Ureter (tissue), 1 donor: ENCODE measurements at places on chromosomes 1 and 21.

GRCh38 chr1:182101415-182102042 is 40.0 kb upstream of the ZNF648 start:
- DNase-seq, result peak; percentile 79

- DNase-seq, result no peak
Measured at GRCh38 chr1:184494929-184495328, 108.1 kb downstream of the C1orf21 start.

DNA sequence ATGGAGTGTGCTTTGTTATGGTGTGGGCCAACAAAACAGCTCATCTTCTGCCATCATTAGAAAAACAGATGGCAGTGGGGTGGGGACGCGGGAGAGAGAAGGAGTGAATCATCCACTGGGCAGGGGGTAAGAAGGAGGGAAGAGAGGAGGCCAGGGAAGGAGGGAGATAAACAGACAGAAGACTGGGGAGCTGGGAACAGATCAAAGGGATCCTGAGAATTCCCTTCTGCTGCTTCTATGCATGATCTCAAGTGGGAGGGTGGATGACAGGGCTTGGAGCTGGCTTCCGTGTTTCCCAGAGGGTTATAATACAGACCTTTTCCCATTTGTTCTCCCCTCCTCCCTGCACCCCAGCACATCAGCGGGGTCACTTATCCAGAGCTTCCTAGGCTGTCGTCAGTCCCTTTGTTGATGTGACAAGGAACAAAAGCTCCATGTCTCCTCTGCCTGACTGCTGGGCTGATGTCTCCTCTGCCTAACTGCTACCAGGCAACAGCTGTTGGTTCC is 338.6 kb downstream of the PAPPA2 start:
- DNase-seq, result peak; percentile 43

- DNase-seq, result no peak
Measured at GRCh38 chr1:28862571-28863403, 50.8 kb downstream of the OPRD1 start.

- peak; percentile 53 for DNase-seq
Measured at GRCh38 chr1:38512789-38513188, 346.8 kb downstream of the RRAGC start.

- no peak for DNase-seq
Measured at GRCh38 chr1:110112143-110112542, at the start of gene UBL4B. Gene UBL4B (plus strand): TSS chr1:110112443. CDS start chr1:110112535, 92 bp downstream.

DNA sequence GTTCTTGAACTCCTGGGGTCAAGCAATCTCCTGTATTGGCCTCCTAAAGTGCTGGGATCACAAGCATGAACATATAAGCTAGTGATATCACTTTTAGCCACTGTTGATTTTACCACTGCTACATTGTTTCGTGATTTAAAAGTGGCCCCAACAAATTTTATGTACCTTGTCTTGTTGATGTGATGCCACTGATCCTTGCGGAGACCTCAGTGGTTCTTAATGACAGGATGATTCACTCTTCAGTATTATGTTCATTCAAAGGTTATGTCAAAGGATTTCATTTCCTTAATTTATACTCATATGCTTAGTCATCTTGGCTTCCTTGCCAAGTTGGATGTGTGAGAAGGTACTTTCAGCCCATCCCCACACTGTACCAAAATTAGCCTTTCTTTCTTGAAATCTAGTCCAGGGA is 12.1 kb downstream of the PRKACB start:
- no peak for DNase-seq

DNA sequence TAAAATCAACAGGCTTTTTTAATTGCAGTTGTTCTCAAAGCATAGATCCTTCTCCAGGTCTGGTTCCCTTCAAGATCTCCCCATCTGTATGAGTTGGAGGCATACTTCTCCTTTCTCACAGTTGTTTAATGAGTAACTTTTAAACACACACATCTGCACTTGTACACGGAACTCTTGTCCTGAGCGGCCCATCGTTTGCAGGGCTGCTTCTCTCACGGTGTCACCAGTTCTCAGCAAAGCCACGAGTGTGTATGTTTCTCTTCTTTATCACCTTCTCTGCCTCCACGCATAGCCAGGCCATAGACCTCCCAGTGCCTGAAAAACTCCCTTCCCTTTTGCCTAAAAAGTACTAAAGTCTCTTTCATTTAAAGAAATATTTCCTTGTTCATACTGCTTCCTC is 68.7 kb upstream of the ROR1 start:
- DNase-seq, result no peak

GRCh38 chr1:206495493-206496046 is 11.8 kb upstream of the RASSF5 start:
- no peak for DNase-seq

- DNase-seq, result no peak
Measured at GRCh38 chr1:66478116-66478515, 55.8 kb upstream of the SGIP1 start.

- peak; percentile 76 for DNase-seq
Measured at GRCh38 chr1:68321084-68321685, 88.9 kb upstream of the WLS start.

DNA sequence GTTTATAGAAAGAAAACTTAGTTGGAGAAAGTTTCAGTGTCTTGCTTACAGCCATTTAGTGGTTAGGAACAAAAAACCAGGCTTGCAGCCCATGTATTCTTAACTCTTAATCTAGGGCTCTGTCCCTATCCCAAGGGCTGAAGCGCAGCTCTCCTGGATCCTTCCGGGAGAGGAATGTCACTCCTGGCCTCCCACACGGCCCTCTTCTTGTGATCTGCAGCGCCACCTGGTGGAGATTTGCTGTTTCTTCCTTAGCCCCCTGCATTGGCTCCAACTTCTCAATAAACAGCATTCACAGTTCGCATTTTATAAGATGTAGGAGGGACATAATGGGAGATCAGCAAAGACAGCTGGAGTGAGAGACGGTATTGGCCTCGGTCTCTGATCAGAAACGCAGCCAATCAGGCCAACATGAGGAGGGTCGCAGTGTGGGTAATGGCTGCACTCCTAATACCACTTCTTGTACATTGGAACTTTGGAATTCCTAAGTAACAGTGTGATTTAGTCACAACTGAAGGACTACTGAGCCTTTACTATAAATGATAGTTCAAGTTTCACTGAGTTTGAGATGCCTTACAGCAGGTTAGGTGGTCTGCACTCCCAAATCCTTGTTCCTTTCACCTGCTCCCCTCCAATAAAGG is 283.4 kb downstream of the ASTN1 start:
- DNase-seq, result peak; percentile 68

GRCh38 chr1:97424209-97424608 is 496.6 kb downstream of the DPYD start:
- no peak for DNase-seq

GRCh38 chr1:17485281-17485680 is 45.8 kb upstream of the RCC2 start:
- no peak for DNase-seq

DNA sequence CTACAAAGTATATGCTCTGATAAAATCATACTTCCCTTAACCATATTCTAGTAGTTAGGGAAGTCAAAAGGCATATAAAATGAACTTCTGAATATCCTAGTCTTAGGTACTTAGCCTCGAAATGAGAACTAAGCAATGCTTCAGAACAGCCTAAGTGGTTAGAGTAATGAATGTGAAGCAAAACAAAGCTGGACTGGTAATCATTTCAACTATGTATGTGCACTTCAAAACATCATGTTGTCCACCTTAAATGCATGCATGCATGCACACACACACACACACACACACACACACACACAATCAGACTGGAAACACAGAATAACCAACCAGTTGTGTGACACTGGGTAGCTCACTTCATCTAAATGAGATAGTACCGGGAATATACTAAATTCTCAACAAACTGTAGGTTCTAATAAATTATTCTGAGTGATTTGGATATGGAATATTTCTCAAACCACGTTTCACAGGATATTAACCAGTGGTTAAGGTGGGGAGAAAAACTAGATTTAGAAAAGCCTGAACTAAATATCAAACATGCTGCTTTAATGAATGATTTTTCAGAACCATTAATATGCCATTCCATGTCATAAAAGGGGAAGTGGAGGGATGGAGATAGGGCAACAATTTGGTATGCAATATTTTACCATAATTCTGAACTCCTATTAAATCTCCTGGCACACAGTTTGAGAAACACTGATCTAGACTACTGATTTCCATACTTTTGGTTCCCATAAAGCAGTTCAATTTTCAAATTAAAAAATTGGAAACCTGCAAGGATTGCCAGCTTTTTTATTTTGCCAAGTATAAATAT is 19.5 kb downstream of the RNF115 start:
- DNase-seq, result no peak

DNA sequence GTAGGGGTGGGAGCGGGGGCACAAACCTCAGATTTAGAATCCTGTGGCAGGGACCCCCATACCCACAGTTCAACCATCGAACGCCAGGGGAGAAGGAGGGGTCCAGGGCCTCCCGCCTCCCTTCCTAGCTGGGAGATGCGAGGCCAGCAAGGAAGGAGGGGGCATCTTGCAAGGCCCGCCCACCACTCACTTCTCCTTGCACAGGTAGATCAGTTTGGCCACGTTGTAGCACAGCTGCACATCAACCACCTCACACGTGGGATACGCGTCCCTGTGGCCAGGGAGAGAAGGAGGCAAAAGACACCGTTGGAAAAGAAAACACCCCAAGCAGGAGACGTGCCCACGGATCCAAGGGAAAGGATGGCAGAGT is 19.6 kb downstream of the TMEM63A start:
- no peak for DNase-seq

DNA sequence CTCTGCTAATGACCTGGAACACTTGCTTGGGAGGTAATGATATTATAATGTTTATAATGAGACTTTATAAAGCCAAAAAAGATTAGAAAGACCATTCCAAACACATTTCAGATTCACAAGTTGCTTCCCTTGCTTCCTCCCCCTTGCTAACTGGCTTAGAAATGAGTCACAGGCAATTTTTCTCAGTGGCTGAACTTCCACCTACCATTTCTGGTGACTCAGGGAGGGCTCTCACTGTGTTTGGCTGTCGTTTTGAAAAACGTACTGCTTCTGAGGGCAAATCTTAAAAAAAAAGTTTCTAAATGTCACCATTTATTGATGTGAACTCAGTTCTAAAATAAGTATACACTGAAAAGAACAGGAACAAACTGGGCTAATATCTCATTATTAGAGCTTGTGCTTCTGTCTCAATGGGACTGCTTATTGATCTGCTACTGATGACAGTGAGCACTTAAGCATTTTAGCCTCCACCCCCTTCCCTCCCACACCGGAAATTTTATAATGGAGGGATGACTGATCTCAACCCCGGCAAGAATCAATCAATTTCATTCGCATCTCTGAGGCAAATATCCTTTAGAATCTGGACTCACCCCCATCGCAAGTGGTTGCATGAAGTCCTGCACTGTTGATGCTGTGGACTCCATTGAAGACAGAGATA is 278.3 kb downstream of the KCTD3 start:
- no peak for DNase-seq

GRCh38 chr1:7642418-7642704 is 128.7 kb upstream of the VAMP3 start:
- DNase-seq, result no peak

GRCh38 chr1:17819129-17819802 is 64.1 kb downstream of the ACTL8 start:
- DNase-seq, result no peak

DNA sequence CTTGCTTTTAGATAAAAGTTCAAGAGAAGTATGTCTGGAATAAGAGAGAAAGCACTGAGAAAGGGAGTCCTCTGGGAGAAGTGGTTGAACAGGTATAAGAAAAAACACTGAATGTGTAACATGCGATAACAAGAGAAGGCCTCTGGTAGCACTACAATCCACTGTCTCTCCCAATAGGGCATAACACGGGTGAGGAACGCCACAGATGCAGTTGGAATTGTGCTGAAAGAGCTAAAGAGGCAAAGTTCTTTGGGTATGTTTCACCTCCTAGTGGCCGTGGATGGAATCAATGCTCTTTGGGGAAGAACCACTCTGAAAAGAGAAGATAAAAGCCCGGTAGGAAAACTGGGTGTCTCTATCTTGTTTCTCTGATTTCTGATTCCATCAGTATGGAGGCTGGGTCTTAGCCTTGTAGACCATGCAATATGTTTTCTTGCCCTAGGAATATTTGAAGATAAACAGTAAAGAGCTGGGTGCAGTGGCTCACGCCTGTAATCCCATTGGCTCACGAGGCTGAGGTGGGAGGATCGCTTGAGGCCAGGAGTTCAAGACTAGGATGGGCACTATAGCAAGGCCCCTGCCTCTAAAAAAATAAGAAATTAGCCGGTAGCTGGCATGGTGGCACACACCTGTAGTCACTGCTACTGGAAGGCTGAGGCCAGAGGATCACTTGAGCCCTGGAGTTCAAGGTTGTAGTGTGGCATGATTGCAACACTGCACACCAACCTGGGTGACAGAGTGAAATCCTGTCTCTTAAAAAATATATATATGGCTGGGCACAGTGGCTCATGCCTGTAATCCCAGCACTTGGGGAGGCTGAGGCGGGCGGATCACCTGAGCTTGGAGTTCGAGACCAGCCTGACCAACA is 40.4 kb downstream of the DAP3 start:
- peak; percentile 52 for DNase-seq

DNA sequence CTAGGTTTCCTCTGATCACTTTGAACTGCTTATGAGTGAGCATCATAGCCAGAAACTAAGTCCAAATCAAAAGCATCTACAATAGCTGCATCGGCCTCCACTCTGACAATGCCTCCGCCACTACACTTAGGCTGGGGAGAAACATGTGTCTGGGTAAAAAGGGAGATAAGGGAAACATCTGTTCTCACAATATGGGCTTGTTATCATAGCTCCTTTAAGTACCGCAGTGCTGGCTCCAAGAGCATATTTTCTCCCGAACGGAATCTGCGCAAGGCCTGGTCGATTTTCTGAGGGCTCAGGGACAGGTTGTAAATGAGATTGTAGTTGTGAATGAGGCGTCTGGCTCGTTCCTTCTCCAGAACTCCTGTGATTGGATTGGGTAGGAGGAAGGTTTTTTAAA is 63.9 kb upstream of the CYP2J2 start:
- DNase-seq, result no peak

DNA sequence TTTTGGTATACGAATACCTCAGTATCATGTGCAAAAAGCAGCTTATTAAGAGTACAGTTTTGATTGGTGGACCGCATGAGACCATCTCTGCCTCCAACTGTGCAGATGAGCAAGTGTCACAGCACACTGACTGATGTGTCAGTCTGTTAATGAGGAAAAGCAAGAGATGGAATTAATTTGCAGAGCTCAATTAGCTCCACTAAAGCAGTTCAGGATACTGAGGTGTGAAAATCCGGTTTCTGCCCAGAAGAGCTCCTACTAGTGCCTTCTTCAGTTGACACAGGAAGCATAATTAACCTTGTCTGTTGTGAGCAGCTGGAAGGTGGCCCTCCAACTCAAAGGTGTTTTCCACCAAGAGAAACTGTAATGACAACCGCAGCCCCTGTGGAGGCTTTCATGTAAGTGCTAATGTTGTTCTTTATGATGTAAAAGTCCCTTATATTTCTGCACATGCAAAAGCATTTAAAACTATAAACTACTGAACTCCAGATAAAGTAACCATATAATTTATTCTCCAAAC is 44.3 kb downstream of the PCNX2 start:
- DNase-seq, result no peak

DNA sequence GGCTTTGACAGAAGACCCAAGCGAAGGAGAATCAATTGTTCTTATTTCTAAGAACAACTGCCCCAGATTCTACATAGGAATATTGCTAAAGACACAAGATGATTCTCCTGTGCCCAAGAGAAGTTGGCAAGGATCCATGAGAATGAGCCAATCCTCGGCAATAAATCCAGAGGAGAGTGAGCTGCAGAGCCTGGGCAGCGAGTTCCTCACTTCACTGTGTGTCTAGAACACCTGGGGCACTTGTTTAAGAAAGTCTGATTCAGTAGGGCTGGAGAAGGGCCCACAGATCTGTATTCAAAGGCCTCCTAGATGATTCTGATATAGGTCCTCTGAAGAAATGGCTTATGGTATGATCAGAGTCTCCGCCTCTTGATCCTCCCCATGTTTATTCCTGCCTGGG is 31.8 kb downstream of the GADD45A start:
- peak; percentile 66 for DNase-seq
